Stimulated activated CD8-positive, alpha-beta memory T cell treated with anti-CD3 and anti-CD28 coated beads, Interleukin-2, amount 100 ng/mL, for 1 hour (primary cell): ENCODE measurements at places on chromosomes 4 and X.

DNA sequence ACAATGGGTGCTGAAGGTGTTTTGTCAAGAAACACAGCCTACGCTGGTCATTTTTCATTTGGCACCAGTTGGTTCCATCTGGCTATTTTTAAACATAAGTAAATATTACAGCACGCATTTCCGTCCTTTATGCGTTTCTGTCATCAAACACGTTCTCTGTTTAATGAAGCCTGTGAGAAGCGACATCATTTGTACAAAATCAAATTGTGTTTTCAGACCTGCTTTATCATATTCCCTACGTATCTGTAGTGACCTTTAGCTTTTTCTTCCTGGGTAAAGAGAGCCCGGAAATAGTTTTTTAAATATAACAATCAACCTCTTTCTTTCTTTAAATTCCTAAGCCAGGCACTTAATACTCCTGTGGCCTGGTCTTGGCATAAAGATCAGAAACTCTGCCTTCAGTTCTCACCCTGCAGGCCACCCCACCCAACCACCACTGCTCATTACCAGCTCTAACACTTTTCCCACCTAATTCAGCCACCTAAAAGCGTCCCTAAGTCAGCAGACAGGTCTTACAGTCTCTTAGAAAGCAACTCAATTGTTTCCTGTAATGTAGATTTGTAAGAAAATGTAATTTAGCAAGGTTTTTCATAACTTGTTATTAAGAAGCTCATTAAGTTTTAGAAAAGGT, 30.4 kb downstream of the ACSL1 start:
- DNase-seq = no peak

GRCh38 chr4:139841464-139842195, 176.0 kb downstream of the MGST2 start:
- DNase-seq = no peak

GRCh38 chr4:11155208-11155867, 273.4 kb downstream of the HS3ST1 start:
- no peak for DNase-seq

DNA sequence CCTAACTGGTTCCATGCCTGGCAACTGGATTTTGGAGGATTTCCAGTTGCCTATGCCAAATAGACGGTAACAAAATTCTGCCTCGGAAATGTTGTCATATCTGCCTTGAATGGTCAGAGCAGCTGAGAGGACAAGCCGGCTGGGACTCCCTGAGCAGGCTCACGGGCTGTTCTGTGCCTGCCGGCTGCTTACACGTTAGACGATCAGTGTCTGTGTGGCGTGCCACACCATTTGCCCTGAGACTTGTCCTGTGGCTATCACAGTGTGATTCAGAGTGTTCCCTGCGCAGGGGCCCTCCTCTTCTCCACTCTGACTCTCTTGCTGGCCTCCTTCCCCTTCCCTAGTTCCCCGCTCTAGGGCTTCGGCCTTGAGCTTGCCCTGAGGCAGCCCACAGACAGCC, 42.4 kb downstream of the RAI2 start:
- no peak for DNase-seq

- DNase-seq = no peak
Observed at GRCh38 chr4:153945704-153946103, 156.8 kb upstream of the SFRP2 start.

- DNase-seq = no peak
Observed at GRCh38 chr4:99648321-99648720, 9.3 kb downstream of the C4orf54 start.
